ENCODE measurements at places on chromosomes 4 and X.

DNA sequence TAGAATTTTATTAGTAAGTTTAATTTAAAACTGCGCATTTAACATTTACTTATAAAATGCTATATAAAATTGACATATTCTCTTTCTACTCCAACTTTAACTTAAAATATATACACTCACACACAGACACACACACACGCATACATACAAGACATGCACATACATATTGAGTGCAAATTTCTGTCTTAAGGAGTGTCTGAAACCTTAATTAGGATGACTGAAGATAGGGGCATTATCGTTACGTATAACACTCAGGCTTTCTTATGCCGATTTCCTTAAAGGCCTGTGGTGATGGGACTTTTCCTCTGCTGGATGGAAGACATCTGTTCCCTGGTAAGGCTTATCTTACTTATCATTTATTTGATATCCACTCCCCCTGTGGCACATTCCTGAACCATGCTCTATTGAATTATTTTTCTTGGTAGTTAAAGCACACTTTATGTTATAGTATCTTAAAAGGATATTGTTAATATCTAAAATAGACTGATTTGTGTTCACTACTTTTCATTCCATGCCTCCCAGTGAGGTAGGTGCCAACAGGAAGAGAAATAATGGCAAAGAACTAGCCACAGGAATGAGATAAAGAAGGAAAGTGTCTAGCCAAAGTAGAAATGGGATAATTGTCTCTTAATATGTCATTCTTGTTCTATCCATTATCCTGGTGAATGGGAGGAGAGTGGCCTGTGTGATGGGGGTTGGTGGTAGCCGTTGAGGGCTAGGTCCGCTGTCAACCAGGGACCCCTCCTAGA, 92.9 kb upstream of the GPRIN3 start:
- DNase-seq = no peak

- no peak for DNase-seq
Observed at GRCh38 chrX:152907084-152907651, 9.3 kb downstream of the ZNF185 start.

GRCh38 chr4:53961351-53961750, 103.1 kb downstream of the CHIC2 start:
- DNase-seq = no peak

- no peak for DNase-seq
Observed at GRCh38 chr4:26386386-26386785, 65.6 kb downstream of the RBPJ start.

DNA sequence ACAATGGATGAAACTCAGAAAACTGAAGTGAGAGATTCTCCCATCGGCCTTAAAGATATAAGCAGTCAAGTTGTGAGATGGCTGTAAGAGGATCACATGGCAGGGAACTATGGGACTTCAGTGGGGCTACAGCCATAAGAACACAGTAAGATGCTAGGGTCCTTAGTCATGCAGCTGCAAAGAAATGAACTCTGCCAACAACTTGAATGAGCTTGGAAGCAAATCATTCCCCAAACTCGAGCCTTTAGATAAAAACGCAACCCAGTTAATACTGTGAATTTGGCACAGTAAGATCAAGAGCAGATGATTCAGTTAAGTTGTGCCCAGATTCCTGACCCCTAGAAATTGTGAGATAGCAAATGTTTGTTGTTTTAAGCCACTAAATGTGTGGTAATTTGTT, 117.3 kb downstream of the FAM13A start:
- no peak for DNase-seq

DNA sequence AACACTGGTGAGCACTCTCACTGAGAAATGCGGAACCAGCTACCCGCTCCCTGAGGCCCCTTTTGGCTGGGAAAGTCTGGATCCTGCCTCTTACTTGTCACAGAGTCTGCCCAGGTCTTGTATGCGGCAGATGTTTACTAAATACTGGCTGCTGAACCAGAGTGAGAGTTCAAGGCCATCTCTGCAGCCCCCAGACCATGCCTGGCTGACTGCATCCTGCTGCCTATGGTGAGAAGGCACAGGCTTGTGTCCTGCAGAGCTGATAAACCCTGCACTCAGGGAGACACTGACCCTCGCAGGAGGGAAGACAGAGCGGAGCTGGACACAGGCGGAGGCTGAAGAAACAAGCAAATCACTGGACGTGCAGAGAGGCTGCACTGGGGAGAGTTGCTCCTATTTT, 46.5 kb downstream of the JAKMIP1 start:
- no peak for DNase-seq

DNA sequence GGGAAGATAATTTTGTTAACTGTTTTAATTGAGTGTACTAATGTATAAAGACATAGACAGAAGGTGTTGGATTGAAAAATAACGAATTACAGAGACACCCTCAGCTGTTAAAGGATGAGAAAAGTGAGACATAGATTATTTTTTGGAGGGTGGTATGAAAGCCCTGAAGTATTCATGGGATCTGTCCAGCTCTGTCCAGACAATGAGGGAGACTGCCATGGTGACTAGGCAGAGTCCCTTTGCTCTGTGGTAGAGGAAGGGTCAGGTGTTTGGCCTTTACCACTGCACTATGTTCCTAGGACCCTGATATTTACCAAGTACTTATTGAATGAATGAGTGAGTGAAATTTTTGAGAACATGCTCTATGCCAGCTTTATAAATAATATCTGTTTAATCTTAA, 11.4 kb downstream of the FGF2 start:
- DNase-seq = no peak

DNA sequence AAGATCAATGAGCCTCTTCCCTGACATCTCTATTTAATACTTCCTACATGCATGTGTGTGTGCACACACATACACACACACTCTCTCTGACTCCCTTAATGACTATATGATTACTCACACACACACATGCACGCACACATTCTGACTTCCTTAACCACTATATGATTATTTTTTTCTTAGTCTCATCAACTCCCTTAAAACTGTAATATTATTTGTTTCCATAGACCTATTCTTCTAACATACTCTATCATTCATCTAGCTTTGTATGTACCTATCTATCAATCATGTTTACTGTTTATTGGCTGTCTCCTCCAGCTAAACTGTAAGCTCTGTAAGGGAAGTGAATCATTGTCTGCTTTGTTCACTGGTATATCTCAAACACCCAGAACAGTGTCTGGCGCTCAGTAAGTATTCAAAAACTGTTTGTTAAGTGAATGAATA, 236.6 kb downstream of the RASL11B start:
- no peak for DNase-seq

GRCh38 chrX:48530736-48531135, 8.8 kb upstream of the TBC1D25 start:
- no peak for DNase-seq

Data from iPS DF 6.9 (cell line).